ENCODE measurements at places on chromosomes 7 and 10.
A peak's percentile ranks its signal among the peaks of the same experiment; 100 is the strongest.

DNA sequence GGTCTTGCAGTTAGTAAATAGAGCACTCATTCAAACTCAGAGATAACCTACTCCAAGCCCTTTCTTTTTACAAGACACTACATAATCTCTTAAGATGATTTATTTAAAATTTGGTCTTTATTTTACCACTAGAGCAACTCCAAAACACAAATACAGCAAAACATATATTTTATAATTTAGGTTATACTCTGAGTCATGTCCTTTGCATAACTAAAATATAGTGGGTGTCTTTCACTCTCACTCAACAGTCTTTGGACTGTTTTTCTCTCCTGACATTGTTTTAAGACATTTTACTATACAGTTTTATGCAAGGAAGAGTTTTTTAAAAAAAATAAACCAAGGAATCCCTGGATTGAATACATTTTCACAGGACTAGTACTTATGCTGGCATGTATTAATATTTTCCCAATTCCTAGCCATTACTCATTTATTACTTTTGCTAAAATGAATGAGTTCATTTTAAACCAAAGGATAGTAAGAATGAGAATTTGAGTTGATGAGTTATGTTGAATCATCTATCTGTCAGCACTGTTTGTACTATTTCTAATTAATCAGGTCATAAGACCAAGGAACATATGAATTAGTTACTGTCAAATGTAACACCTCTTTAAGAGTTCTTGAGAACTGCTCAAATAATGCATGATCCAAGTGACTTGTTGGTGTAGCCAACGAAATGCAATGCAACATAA lies 303.1 kb upstream of the FZD1 start:
- no peak for DNase-seq

- DNase-seq = no peak
These were observed 63.8 kb downstream of the ICA1 start for GRCh38 chr7:8197994-8198698.

GRCh38 chr10:68813559-68813958 lies 13.8 kb upstream of the STOX1 start:
- DNase-seq = no peak

GRCh38 chr7:99190359-99191009 lies 17.4 kb downstream of the KPNA7 start:
- no peak for DNase-seq

GRCh38 chr10:131983780-131984179 lies 2.1 kb upstream of the BNIP3 start:
- no peak for DNase-seq

- DNase-seq = no peak
These were observed 166.2 kb downstream of the PTPN20 start for GRCh38 chr10:47077386-47077785.

DNA sequence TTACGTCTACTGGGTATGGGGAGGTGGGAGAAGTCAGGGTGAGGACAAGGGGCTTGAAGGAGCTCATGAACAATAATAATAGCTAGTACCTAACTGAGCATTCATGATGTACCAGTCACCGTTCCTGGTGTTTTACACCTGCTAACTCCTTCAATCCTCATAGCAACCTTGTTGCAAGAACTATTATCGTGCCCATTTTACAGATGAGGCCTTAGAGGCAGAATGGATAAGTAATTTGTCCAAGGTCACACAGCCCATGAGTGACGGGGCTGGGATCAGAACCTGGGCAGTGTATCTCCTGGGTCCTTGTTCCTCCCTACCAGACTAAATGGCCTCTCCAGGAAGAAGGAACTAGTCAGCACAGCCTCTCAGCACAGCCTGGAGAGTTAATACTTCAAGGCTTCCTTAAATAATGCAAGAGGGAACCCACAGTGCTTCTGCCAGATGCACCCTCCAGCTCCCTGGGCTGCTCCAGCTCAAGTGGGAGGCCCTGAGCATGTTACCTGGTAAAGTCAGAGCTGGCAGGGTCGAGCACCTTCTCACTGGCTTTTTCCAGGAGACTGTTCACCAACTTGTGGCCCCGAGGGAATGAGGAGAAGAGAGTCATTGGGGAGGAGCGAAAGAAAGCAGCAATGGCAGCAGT lies 28.8 kb downstream of the RRP12 start:
- no peak for DNase-seq

DNA sequence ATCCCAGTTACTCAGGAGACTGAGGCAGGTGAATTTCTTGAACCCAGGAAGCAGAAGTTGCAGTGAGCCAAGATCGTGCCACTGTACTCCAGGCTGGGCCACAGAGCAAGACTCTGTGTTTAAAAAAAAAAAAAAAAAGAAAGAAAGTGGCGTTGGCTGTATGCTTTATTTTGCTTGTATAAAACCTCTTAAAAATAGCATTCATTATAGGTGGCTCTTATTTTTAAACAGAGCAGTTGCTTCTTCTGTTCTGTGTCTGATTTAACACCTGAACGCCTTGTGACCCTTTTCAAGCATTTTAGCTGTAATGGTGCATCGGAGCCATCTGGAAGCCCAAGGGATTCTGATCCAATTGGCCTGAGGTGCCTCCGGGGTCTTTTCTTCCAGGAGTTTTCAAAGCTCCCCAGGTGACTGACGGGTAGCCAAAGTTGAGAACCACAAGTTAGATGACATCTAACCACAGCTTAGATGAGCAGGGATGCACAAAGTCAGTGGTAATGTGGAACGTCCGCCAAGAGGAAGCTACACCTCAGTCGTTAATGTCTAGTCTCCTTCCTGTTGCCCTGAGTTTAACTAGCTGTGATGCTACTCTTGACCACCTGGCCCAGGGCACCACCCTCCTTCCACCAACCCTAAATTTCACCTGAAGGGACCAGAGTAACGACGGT lies 274.6 kb upstream of the KLF6 start:
- no peak for DNase-seq

- DNase-seq = peak; percentile 71
These were observed 97.9 kb upstream of the IKZF1 start for GRCh38 chr7:50206453-50207250.

GRCh38 chr7:128056901-128057300 lies 25.7 kb upstream of the LRRC4 start:
- no peak for DNase-seq

- peak; percentile 30 for DNase-seq
These were observed 16.2 kb upstream of the ZFAND2A start for GRCh38 chr7:1175967-1176851.

DNA sequence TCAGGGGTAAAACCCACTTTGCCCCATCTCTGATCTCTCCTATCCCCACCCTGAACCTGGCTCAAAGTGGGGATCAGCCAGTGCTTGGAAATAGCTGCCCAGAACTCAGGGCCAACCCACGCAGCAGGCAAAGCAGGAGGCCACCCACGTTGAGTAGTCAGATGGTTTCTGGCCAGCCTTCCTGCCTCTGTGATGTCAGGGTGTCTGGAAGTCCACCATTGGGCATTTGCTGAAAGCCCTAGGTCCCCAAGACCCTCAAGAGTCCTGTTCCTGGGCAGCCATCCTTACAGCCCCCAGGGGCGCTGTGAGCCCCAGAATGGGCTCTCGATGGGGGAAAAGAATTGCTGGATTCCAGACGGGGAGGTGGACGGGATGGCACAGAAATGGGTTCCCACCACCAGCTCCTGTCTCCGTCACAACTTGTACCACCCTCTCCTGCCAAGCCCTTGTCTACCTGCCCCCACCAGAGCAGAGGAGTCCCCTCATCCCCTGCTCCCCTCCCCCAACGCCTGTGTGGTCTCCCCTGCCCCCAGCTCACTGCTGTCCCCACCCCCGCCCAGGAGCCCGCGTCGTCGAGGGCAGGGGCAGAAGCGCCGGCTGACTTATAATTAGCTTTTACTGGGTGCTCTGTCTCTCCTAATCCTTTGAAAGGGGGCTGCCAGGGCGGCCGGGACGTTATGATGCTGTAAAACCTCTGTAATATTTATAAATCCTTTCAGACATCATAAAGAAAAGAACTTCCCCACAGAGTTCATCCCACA lies 3.9 kb downstream of the MYL10 start:
- DNase-seq = no peak

GRCh38 chr10:77873536-77874380 lies 52.8 kb downstream of the DLG5 start:
- no peak for DNase-seq

GRCh38 chr7:1919539-1920265 lies 249.6 kb downstream of the ELFN1 start:
- no peak for DNase-seq

DNA sequence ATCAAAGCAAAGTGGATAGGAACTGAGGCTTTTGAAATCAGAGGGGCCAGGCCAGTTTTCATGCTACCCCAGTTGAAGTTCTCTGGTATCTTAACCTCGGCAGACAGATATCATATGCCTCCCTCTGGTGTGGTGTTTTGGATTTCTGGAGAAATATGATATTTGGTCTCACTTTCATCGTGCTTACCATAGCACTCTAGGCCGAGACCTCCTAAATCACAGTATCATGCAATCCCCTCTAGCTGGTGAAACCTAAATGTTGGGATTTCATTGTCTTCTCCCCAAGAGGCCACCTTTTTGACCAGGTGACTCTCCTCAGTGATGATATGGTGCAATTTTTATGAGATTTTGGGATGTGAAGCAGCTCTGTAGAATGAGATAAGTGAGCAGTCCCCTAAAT lies 183.5 kb downstream of the CREB5 start:
- DNase-seq = no peak

DNA sequence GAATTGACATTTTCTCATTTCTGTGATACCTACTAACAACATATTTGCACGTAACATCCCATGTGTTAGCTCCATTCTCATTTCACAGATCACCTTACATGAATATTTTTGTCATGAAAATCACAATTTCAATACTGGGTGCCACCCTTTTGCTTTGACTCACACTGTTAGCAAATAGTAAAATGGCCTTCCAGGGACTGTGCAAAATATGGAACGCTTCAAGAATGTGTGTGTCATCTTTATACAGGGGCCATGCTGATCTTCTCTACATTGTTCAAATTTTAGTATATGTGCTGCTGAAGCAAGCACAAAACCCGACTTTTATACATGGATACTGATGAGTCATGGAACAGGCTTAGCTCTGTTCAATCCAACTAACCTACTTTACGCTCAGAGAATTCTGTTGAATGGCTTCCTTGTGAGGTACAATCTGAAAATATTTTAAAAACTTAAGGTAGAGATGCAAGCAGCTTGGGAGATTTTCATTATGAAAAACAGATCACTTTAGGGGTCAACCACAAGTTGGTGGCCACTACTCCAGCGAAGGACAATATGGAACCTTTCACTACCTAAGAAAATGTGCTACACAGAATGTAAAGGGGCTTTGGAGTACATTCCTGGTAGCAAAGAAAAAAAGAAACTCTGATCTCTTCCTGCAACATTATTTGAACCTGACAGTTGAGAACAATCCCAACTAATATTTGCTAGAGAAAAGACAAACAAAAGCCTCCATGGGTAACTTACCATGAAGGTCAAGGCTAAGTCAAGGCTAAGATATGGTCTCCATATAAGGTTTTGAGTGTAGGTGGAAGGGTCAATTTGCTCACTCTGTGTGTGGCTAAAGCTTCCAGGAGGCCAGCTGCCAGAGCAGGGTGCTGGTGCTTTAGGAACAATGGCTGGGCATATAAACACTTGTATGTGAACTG lies 11.9 kb downstream of the ANKRD26 start:
- no peak for DNase-seq

Data from T-helper 22 cell (primary cell).